Naive B cell (primary cell): ENCODE measurements at places on chromosomes 11 and 22.

- no peak for DNase-seq
Measured at GRCh38 chr11:15645201-15645600, 530.5 kb downstream of the INSC start.

- no peak for DNase-seq
Measured at GRCh38 chr22:35454416-35455054, 54.6 kb downstream of the MCM5 start.

DNA sequence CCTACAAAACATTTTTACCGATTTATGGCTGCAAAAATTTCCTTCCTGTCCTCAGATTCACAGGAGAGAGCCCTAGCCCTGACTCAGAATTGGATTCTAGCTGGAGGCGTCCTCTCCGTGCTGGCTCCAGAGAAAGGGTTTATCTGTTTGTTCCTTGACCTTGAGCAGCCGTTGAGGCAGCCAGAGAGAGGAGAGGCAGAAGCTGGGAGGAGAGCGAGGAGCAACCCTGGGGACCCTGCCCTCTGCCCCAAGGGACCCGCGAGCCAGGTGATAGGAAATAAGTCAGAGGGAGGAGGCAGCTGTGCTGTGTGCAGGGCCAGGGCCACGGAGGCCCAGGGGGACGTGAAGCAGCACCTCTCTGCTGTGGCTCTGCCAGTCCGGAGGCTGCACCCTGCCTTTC is 75.6 kb downstream of the IGLL1 start:
- peak; percentile 20 for DNase-seq

DNA sequence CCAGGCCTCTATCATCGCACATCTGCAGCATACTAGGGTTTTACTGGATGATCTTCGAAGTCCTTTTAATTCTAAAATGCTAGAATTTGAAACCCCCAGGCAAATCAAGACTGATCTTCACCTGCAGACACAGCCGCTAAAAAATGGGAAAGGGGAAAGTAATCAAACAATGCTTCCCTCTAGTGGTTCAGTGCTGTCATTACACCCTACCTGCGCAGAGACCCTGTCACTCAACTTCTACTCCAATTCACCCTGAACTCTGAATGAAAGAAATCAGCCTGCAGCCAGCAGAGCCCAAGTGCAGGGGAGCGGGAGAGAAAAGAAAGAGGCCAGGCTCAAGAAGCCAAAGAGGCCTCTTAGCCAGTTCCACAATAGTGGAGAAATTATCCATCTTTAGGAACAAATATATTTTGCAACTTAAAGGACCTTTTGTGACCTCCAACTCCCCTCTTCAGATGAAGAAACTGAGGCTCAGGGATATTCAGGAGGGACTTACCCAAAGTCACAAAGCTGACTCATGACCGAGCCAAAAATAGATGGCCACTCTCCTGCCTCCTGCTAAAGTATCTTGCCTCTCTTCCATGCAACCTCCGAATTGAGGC is 33.0 kb downstream of the SERGEF start:
- peak; percentile 20 for DNase-seq

DNA sequence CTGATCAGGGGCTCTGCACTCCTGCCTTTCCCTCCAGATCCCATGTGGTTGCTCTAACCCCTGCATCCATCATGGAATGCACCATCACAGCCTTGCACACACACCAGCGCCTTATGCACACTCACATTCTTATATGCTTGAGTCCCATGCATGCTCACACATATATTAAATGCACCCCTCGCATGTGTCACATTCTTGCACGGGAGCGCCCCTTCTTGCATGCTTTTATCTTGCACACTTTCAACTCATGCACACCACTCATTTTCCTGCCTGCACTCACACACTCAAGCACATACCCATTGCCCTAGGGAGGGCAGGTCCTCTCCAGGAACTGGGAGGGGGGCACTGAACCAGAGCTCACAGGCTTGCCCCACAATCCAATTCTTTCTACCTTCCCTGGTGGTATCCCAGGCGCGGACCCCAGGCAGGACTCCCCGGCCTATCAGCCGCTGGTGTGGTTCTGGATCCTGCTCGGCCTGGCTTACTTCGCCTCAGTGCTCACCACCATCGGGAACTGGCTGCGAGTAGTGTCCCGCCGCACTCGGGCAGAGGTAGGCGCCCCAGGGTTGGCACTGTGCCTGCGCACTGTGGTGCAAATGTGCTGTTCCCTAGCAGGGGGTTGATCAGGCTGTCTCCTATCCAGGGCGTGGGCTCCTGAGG is 2.3 kb upstream of the CATSPERZ start:
- no peak for DNase-seq

DNA sequence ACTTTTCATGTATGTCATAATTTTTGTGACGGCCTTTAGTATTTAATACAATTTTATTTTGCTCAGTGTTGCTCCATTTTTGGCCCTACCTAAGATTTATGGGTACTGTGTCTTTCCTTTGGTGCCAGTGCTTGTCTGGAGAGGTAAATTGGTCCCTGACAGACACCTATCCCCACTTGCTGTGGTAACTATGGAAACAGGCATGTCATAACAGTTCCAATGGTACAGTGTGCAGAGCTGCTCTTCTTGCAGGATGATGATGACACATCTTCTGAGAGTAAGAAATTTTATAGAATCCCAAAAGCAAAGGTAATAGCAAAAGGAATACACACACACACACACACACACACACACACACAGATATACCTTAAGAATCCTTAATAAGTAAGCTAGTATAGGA is 118.5 kb downstream of the ELP4 start:
- DNase-seq = no peak

- DNase-seq = no peak
Measured at GRCh38 chr22:47210112-47210657, 447.7 kb downstream of the TBC1D22A start.

GRCh38 chr11:86386746-86387145 is 12.1 kb downstream of the CCDC81 start:
- DNase-seq = no peak

GRCh38 chr22:22906907-22907550 is 19.4 kb downstream of the IGLL5 start:
- no peak for DNase-seq

DNA sequence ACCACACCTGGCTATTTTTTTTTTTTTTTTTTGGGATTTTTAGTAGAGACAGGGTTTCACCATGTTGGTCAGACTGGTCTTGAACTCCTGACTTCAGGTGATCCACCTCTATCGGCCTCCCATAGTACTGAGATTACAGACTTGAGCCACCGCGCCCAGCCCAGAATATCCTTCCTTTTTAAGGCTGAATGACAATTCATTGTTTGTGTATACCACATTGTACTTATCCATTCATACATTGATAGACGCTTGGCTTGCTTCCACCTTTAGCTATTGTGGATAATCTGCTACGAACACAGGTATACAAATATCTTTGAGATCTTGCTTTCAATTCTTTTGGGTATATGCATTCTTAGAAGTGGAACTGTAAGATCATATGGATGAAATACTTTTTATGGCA is 10.8 kb upstream of the RASSF10 start:
- DNase-seq = no peak

GRCh38 chr11:34614344-34615104 is 6.4 kb upstream of the EHF start:
- no peak for DNase-seq

DNA sequence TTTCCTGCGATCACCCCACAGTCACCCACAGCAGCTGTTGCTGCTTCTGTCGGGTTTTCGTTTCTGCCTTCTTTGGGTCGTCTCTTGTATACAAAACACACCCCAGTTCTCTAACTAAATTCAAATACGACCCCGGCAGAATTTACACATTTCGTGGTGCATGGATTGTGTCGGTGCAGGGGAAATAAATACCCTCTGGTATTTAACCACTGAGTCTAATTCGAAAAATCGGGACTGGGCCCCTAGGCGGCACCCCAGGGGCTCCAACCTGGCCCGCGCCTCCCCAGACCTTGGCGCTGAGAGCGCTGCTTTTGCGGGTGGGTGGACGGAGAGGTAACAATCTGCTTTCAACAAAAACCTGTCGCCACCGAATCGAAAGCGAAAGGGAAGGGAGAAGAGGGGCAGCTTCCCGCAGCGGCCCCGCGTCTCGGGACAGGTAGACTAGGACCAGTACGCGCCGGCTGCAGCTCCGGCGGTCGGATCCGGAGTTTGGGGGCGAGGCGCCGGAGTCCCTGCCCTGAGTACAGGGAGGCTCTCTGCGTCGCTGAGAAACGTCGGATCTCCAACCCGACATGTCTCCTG is 4.4 kb downstream of the ALX4 start:
- DNase-seq = peak; percentile 29

- no peak for DNase-seq
Measured at GRCh38 chr11:78594814-78595213, 20.1 kb upstream of the NARS2 start.

- no peak for DNase-seq
Measured at GRCh38 chr11:221539-221938, 14.0 kb downstream of the RIC8A start.

DNA sequence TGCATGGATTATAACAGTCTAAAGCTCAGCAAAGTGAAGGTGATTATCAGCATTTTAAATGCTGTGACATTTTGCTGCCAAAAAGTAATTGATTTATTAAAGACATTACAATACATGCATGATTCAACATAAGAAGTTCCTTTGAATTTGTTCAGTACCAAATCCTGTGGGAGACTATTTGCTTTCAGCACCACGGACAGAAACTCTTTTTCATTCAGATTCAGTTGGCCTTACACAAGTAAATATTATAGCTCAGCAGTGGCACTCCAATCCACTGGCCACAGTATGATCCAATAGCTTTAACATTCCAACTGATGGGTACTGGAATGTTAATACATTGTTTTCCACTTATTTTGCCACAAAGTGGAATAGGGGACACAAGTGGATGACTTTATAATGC is 806.7 kb downstream of the NTM start:
- no peak for DNase-seq

- no peak for DNase-seq
Measured at GRCh38 chr11:75497788-75498409, 27.8 kb downstream of the GDPD5 start.

- DNase-seq = no peak
Measured at GRCh38 chr11:75481223-75481921, 44.4 kb downstream of the GDPD5 start.

DNA sequence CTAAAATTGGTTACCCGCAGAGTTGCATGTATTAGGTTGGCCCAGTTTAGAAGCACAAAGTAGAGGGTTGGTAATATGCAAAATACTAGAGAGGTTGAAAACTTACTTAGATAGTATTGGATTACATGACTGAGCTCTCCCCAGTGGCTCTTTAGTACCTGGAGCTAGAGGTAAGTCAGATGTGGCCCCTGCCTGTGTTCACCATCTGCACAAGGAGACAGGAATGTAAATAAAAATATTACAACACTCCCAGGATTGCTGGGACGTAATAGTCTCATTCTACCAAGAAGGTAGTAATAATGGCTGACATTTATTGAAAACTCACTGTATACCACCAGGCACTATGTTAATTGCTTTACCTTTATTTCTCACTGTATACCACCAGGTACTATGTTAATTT is 129.6 kb downstream of the SLC17A6 start:
- DNase-seq = no peak

DNA sequence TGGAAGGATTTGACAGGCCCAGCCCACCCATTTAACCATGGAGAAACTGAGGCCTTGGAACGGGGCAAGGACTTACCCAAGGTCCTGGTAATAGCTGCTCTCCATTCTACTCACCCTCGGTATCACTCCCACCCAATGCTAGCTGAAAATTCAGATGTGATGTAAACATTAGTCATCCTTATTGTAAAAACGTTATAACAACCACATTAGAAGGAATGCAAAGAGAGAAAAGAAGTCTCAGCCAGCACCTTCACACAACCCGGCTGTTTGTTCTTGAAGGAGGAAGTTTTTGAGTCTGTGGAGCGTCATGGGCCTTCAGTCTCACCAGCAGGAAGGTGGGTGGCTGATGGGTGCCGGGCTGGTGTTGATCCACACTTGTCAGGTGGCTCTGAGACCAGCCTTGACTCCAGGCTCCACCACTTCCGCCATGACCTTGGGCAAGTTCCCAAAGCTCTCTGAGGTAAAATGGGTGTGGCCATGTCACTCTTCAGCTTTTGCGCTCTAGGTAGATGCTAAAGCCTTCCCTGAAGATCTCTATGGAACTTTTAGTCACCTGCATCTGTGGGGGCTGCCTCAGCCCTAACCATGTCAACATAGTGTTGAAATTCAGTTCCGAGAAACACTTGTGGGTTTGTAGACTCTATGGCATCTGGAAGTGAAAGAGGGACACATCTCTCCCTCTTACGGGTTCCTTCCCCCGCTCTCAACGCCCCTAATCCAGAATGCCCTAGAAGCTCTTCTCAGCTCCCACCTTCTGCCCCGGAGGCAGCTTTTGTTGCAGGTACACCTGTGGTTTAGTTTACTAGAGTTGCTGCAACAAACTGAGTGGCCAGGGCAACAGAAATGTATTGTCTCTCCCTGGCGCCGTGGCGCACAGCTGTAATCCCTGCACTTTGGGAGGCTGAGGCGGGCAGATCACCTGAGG is 14.8 kb downstream of the CD6 start:
- DNase-seq = peak; percentile 53

DNA sequence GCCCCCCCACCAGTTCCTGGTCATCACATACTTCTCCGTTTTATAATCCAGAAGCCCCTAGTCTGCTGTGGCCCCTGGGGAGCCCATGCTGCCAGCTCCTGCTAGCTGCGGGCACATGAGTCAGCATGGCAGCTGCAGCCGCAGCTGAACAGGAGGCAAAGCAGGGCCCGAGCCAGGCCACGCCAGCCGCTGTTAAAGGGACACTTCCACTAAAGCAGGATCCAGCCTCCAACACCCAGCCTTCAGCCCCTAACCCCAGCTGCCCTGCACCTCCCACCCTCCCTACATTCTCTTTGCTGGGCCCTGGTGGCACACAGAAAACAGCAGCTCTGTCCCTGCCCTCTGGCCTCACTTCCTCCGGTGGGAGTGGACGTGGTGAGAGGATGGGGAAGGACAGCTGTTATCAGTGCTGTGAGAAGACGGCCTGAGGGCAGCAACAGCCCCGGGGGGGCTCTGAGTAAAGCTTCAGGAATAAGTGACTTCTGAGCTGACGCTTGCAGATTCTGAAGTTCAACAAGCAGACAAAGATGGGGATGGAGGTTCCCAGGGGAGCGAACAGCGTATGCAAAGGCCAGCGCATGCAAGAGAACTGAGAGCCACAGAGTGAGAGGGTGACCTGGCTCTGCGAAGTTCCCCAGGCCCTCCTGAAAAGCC is 688 bp upstream of the LRRC74B start:
- peak; percentile 7 for DNase-seq

- no peak for DNase-seq
Measured at GRCh38 chr11:66136752-66137123, 66.7 kb downstream of the PACS1 start.

GRCh38 chr11:74783241-74783871 is 34.7 kb downstream of the RNF169 start:
- peak; percentile 85 for DNase-seq

GRCh38 chr11:78168539-78169477 is 19.6 kb downstream of the KCTD21 start:
- DNase-seq = no peak

GRCh38 chr11:130003717-130004001 is 1.0 kb upstream of the PRDM10 start:
- DNase-seq = no peak

- no peak for DNase-seq
Measured at GRCh38 chr22:30919973-30920372, 48.6 kb downstream of the MORC2 start.
